ENCODE measurements at places on chromosomes 4 and X.

GRCh38 chr4:47484168-47484567 is 907 bp upstream of the ATP10D start:
- DNase-seq: no peak

- no peak for DNase-seq
Measured at GRCh38 chr4:67048530-67048929, 496.8 kb downstream of the CENPC start.

DNA sequence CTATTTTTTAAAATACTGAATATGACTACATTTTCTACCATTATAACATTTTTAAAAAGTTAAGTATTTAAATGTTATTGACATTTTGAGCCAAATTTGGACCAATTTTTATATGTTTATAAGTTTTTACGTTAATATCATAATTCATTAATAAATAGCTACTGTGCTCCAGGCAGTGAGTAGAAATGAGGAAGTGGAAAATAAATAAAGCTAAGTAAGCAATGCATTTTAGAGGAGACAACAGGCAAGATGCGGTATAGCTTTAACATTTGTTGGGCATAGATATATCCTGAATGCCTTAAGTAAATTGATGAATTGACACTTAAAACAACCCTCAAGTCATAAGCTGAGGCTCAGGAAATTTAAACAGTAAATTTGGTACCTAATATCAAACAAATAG is 474.8 kb downstream of the PCDH10 start:
- DNase-seq: no peak

DNA sequence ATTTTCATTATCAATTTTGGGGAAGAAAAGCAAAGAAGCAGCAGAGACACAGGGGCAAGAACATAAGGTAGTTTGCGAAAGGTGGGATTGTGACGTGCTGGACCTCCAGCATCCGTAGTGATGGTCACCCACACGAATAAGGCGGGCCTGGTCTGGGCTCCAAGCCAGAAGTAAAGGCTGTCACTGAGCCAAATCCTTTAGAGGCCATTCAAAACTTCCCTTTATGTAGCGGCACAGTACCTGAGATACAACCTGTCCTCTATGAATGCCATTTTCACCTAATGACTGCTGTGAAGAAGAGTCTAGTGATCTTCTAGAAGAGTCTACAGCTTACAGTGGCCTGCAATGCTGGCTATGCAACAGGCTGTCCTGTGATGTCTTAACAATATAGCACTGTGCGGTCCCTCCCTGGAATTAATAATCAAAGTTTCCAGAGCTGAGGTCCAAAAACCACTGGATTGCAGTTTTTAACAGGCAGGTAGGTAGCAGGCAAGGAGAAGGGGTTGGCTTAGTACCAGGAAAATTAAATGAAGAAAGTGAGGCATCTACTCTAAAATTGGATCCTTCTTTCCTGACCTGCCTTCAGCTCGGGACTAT is 56.2 kb downstream of the TRIML1 start:
- no peak for DNase-seq

DNA sequence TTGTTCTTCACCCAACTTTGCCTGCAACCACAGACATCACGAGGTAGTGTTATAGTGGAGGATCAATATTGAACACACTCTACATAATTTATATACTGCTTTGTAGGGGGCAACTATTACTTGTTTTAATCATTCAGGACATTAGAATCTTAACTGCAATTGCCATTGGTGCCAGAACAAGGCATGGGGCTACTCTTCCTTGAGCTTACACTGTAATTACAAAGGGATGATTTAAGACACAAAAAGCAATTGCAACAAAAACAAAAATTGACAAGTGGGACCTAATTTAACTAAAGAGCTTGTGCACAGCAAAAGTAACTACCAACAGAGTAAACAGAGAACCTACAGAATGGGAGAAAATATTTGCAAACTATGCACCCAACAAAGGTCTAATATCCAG is 24.0 kb upstream of the DDX53 start:
- no peak for DNase-seq
